ENCODE measurements at places on chromosomes 6 and 20.

DNA sequence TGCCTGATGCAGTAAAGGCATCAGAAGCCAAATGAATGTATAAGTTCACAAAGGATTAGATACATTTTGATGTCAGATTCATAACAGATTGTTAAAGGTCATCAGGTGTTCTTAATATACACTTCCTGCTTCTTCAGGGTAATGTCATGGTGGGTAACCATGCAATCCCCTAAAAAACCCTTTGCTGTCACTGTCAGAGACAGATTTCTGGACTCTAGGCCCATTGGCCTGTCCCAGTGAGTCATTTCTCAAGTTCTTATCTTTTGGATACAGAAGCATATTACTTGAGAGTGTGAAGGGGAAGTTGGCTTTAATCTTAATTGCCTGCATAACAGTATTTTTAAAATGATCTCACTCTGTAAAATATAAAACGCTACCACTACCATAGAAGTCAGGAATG lies 895.6 kb upstream of the MAP3K7 start:
- no peak for DNase-seq

- DNase-seq: no peak
Observed at GRCh38 chr6:56808871-56809359, 146.0 kb upstream of the BEND6 start.

DNA sequence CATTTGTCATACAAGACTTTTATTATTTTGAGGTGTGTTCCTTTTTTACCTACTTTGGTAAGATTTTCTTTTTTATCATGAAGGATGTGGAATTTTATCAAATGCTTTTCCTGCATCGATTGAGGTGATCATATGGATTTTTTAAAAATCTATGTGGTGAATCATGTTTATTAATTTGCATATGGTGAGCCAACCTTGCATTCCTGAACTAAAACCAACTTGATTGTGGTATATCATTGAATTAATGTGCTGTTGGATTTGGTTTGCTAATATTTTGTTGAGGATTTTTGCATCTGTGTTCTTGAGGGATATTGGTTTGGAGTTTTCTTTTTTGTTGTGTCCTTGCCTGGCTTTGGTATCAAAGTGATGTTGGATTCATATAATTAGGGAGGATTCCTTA lies 848.1 kb upstream of the EYS start:
- no peak for DNase-seq

DNA sequence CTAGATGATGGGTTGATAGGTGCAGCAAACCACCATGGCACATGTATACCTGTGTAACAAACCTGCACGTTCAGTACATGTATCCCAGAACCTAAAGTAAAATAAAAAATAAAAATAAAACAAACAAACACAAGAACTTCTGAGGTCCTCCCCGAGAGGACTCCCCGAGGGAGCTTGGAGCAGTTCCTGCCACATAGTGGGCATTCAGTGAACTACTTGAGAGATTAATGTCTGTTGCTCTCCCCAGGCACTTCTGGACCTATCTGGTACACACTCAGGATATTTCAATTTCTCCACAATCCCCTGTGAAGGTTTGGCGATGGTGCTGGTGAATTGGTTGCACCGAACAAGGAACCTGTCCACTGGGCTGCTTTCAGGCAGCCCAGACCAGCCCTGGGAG lies 311.2 kb downstream of the ESR1 start:
- DNase-seq: no peak

DNA sequence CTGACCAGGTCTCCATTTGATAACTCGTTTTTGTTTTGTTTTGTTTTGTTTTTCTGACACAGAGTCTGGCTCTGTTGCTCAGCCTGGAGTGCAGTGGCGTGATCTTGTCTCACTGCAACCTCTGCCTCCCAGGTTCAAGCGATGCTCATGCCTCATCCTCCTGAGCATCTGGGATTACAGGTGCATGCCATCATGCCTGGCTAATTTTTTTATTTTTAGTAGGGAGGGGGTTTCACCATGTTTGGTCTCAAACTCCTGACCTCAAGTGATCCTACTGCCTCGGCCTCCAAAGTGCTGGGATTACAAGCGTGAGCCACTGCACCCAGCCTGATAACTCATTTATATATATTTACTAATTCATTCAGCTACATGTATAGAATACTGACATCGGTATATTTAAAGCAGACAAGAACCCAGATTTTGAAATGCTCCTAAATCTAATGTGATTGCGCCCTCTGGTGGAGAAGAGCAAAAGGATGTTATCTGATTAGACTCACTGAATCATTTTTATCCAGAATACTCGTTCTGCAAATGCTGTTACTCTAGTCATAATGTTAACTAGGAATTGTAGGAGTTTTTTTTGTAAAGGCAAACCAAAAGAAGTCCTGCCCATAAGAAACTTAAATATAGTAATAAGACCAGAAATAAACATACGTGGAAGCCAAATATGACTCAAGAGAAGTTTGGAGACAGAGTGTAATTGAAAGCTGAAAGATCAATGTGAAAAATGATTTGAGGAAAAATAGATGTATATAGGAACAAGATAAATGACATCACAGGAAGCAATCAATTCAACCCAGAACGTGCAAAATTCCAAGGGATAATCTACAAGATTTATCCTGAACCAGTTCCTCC lies 5.3 kb upstream of the COL12A1 start:
- DNase-seq: no peak

DNA sequence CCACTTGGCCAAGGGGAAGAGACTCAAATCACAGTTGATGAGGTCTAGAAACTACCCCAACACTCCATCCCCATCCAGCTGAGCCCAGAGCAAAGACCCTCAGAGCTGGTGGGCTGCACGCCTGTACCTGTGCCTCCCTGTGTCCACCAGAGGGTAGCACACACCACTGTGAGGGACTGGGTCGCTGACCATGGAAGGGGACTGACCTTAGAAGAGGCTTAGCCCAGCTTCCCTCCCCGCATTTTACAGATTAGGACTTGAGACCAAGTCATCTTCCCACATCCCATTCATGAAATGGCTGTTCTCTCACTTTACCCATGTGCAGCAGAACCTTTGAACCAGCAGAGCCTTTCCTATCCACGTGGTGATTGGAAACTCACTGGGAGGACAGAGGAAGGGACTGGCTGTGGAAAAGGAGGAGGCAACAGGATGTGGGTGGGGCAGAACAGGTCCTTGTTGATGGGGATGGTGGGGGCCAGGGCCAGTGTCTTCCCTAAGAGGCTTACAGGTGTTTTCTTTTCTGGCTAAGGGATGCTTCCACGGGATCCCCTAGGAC lies 44.3 kb downstream of the CPXM1 start:
- DNase-seq: no peak
